Fibroblast of lung (primary cell): ENCODE measurements at places on chromosomes 13 and 19.

DNA sequence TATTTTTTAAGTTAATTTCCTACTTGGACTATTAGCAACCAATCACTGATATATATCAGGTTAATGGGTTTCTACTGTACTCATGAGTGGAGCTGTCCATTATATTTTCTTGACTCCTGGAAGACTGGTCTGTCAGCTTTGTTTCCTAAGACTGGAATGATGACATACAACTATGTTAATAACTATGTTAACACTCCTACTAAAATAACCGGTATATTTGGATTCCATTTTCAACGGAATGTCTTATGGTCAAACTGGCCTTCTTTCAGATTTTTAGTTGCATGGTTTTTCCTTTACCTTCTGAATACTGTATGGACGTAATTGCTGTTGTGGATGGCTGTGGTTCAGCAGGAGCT lies 45.8 kb upstream of the GPI start:
- DNase-seq: no peak

GRCh38 chr13:102769679-102770078 lies 3.9 kb downstream of the TEX30 start:
- DNase-seq: no peak

DNA sequence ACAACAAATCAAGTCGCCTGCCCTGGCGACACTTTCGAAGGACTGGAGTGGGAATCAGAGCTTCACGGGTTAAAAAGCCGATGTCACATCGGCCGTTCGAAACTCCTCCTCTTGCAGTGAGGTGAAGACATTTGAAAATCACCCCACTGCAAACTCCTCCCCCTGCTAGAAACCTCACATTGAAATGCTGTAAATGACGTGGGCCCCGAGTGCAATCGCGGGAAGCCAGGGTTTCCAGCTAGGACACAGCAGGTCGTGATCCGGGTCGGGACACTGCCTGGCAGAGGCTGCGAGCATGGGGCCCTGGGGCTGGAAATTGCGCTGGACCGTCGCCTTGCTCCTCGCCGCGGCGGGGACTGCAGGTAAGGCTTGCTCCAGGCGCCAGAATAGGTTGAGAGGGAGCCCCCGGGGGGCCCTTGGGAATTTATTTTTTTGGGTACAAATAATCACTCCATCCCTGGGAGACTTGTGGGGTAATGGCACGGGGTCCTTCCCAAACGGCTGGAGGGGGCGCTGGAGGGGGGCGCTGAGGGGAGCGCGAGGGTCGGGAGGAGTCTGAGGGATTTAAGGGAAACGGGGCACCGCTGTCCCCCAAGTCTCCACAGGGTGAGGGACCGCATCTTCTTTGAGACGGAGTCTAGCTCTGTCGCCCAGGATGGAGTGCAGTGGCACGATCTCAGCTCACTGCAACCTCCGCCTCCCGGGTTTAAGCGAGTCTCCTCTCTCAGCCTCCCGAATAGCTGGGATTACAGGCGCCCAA lies at the start of gene LDLR:
Gene LDLR (plus strand): TSS at position 210 of the 760 bp plus-strand sequence. CDS start 86 bp downstream, at position 296.
- peak; percentile 97 for DNase-seq

DNA sequence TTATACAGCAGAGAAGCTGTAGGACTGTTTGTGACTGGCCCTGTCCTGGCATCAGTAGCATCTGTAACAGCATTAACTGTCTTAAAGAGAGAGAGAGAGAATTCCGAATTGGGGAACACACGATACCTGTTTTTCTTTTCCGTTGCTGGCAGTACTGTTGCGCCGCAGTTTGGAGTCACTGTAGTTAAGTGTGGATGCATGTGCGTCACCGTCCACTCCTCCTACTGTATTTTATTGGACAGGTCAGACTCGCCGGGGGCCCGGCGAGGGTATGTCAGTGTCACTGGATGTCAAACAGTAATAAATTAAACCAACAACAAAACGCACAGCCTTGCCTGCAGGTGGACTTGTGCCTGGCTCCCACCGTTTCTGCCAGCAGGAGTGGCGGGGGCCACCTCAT lies 27.3 kb upstream of the LDLR start:
- DNase-seq: no peak

DNA sequence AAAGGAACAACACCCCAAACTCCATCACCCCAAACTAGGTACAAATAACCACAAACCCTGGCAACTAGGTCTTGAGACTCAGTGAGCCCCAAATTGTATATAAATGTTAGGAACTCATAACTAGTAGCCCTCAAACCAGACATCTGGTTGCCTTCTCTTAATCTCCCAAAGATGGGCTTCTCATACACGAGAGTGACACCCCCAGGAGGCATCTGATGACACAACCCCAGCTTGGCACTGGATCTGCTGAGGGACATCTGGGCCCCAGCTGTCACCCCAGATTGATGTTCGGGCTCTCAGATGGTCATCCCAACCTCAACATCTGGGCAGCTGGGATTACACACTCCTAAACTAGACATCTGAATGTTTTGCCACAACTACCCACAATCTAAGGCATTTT lies 14.8 kb downstream of the RABAC1 start:
- DNase-seq: no peak

- DNase-seq: no peak
These were observed 1970.8 kb downstream of the OLFM4 start for GRCh38 chr13:54999399-54999907.

DNA sequence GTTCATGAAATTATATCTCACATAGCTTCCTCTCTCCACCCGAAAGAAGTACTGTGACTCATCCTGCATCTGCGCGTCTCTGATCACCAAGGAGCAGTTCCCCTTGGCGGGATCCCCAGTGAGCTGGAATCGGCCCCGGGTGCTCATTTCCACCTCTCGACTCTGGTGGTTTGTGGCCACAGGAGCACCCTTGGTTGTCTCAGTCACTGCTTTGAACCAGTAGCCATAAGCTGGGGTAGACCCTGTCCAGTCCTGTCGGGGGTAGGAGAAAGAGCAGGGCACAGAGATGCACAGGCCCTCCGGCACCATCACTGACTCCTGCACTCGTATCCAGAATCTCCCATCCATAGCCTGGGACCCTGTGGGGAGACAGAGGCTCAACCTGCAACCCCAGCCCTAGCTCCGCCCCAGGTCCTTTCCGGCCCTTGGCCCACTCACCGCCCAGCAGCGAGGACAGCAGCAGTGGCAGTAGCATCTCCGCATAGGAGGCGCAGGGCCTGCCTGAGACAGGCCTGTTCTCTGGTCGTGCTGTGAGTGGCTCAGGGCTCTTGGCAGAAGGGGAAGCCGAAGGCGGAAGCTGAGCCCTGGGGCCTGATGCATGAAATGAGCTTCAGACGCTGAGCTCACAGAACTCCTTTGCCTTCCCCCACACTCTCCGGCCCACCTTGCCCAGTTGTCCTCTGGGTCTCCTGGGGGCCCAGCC lies at the start of gene SIGLEC10:
Gene SIGLEC10 (minus strand): TSS at position 536 of the 703 bp plus-strand sequence. CDS start 61 bp downstream, at position 475.
- no peak for DNase-seq

- DNase-seq: no peak
These were observed 39.3 kb upstream of the KL start for GRCh38 chr13:32976912-32977311.

DNA sequence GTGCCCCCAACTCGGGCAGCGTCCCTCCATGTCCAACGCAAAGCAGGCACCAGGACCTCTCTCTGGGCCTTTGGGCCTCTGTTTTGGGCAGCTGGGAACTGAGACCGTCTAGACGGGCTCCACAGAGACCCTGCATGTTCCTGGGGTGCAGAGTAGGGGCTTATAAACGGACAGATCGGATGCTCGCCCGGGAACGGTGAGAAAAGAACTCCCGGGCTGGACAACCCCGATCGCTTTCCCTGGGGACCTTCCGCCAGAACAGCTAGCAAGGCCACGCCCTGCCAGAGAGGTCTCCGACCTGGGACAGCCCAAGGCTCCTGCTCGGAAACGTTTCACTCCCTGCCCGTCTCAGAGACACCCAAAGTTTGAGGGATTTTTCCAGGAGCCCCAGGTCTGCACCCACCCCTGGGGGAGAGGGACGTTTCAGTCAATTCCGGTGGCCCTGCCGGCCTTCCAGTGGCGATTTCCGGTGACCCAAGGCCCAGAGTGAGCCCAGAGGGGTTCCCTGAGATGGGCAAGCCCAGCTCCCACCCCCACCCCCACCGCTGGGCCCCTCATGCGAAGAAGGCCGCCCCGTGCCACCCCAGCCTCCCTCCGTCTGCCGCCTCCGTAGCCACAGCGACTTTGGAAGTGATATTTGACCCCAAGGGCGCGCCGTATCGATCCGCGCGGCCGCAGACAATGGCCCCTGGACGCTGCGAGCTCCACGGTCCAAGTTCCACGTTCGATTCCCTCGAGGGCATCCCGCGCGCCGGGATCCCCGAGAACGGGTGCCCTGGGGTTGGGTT lies 1.7 kb downstream of the NR2F6 start:
- peak; percentile 38 for DNase-seq

DNA sequence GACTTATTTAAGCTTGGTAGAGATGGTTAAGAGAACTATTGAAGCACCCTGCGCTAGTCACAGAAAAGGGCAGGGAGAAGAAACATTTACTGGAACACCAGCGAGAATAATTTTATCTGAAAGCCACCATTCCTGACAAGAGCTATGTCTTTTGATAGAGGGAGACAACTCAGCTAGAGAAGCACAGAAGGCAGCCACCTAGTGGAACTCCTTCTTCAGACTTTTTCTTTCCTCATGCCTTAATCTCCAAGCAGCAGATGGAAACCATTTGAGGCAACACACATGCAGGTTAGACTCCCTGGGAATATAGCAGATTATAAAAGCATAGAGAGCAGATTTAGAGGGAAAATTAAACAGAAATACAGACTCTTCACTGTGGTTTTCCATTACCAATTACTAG lies 813.4 kb downstream of the SLITRK6 start:
- no peak for DNase-seq
